ENCODE measurements at places on chromosomes 2 and 18.

DNA sequence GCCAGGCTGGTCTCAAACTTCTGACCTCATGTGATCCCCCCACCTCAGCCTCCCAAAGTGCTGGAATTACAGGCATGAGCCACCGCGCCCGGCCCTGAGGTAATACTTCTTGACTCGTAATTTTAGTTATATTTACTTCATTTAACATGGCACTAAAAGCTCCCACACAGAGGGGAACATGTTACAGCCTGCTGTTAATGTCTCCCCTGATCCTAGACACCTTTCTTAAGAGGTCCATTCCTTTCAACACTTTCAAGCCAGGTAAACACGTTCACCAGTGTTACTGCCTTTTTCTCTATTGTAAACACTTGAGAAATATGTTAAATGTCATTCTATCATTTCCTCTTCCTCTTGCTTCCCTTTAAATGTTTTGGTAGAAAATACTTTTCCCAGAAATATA, 161.4 kb downstream of the METTL4 start:
- DNase-seq, result no peak

DNA sequence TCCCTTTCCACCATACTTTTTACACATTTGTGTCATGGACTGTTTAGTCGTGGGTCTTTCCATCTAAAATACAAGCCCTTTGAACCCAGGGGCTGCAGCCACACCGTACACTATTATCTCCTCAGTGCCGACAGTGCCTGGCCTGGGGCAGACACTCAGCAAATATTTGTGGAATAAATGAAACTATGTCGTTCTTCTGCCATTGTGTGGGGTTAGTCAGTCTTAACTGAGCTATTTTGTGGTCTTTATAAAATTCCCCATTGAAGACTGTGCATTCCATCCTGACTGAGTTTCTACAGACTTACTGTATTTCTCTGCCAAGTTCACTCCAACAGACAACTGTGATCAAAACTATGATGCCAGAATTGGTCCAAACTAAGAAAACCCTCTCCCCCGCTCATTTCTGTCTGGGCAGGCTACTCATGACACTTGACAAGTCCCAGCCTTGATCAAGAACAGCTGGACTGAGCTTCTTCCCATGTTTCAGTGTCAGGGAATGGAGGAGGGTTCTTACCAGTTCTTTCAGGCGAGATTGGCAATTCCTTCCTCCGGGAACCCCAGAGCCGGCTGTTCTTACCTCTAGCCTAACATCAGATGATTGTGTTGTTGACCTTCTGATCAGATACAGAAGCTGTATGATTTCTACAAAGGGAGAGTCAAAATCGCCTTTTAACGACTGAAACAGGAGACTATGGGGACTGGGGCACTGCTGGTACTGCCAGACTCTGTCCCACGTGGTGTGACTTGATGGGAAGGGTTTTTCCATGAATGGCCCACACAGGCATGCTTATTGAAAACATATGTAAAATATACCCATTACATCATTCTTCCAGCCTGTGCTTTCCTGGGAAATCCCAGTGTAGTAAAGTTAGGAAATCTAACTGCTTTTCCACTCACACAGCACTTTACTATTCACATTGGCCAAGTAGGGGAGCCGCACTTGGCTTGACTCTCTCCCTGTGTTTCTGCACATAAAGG, 77.4 kb upstream of the NPAS2 start:
- no peak for DNase-seq

GRCh38 chr2:38180754-38181153, 104.8 kb upstream of the CYP1B1 start:
- DNase-seq, result no peak

GRCh38 chr18:46239549-46239948, 135.4 kb downstream of the HAUS1 start:
- DNase-seq, result no peak

- no peak for DNase-seq
Observed at GRCh38 chr2:20852139-20852538, 29.2 kb upstream of the LDAH start.

GRCh38 chr18:31143025-31143424, 19.6 kb downstream of the DSC1 start:
- DNase-seq, result no peak

DNA sequence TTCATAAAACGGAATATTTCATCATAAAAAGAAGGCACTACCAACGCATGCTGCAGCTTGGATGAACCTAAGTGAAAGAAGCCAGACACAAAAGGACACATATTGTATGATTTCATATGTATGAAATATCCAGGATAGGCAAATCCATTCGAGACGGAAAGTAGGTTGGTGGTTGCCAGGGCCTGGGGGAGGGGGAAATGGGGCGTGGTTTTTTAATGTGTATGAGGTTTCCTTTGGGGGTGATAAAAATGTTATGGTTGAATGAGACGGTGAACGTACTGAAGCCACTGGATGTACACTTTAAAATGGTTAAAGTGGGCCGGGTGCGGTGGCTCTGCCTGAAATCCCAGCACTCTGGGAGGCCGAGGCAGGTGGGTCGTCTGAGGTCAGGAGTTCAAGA, 20.0 kb upstream of the SPATA3 start:
- DNase-seq, result no peak

GRCh38 chr18:78611869-78612268, 367.7 kb upstream of the SALL3 start:
- no peak for DNase-seq

DNA sequence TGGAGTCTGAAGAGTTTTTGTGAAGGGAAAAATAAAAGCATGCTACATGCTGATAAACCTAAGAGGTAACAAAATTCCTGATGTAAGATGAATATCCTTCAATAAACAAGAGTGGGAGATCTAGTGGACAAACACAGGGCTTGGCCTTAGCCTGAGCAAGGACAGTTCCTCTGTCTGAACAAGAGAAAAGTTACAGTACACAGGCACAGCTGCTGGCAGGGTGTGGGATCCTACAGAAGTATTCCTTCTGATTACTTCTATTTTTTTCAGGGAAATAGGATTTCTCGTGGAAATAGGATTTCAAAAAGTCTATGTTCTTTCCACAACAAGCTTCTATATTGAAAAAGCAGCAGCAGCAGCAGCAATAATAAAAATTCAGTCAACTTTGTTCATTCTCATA, 54.1 kb downstream of the NBAS start:
- DNase-seq, result no peak

DNA sequence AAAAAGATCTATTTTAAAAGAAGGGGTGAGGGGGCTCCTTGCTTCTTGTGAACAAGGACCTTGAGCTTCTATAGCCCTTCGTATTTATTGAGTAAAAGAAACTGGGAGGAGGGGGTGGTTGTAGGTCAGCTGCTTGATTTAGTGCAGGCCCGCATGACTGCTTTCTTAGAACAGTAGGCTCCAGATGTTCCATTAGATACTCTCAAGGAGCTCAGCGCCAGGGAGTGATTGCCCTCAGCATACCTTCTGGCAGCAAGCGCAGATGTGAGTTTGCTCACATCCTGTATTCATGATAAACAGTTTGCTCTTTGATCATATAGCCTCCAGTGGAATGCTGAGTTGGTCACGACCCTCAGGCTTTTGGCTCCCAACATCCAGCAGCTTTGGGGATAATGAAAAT, 108.9 kb upstream of the XPO1 start:
- no peak for DNase-seq

- no peak for DNase-seq
Observed at GRCh38 chr18:22422909-22423548, 5.3 kb upstream of the CTAGE1 start.

DNA sequence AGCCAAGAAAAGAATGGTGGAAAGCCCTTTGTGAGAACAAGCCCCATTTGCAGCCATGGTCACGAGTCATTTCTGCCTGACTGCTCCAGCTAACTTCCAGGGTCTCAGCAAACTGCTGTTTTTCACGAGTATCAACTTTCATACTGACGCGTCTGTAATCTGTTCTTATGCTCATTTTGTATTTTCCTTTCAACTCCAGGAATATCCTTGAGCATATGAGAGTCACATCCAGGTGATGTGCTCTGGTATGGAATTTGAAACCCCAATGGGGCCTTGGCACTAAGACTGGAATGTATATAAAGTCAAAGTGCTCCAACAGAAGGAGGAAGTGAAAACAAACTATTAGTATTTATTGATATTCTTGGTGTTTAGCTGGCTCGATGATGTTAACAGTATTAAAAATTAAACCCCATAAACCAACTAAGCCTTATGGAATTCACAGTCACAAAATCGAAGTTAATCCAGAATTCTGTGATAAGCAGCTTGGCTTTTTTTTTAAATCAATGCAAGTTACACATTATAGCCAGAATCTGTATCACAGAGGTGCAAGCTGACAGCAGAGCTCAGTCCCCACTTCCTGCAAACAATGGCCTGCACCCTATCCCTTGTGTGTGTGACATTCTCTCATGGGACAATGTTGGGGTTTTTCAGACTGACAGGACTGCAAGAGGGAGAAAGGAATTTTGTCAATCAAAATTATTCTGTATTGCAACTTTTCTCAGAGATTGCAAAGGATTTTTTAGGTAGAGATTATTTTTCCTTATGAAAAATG, 26.1 kb downstream of the SLC14A1 start:
- DNase-seq, result no peak

DNA sequence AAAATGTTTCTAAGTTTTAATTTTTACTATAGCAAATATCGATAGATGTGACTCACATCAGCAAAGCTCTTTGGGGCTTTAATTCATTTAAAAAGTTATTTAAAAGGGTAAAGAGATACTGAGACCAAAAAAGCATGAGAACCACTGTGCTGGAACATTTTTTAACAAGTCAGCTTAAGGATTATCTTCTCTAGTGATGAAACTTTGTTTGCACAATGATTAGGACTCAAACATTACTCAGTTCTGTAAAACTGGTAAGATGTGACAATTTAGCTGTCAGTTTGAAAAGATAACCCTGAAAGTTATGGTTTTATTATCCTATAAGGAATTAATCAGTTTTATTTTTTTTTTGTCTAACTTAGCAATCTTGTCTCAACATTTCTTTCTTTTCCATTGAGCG, 301.4 kb downstream of the TSN start:
- DNase-seq, result no peak

Data from LoVo (cell line).